Diencephalon (tissue), 1 donor: ENCODE measurements at places on chromosomes 7 and 10. TPM values are rescaled to one million over a fixed set of nuclear protein-coding genes. Genes with fewer than 3 reads are reported as not detected.

GPR158 gene
- 14.3 TPM for total RNA-seq

CNTNAP2 gene
- total RNA-seq, result 228 TPM

SPAG6 gene
- 11.1 TPM for total RNA-seq

TDRD1 gene
- 1.4 TPM for total RNA-seq

FKBP6 gene
- not detected for total RNA-seq

MKX gene
- total RNA-seq, result 3.2 TPM

NRBF2 gene
- 20.1 TPM for total RNA-seq

IGF2BP3 gene
- total RNA-seq, result 48.2 TPM

PIK3AP1 gene
- total RNA-seq, result 9.7 TPM

HECW1 gene
- 48.0 TPM for total RNA-seq
